NCI-H524 treated with DMSO at 0.1 percent for 48 hours (cell line): ENCODE measurements at places on chromosomes 16 and 17.

DNA sequence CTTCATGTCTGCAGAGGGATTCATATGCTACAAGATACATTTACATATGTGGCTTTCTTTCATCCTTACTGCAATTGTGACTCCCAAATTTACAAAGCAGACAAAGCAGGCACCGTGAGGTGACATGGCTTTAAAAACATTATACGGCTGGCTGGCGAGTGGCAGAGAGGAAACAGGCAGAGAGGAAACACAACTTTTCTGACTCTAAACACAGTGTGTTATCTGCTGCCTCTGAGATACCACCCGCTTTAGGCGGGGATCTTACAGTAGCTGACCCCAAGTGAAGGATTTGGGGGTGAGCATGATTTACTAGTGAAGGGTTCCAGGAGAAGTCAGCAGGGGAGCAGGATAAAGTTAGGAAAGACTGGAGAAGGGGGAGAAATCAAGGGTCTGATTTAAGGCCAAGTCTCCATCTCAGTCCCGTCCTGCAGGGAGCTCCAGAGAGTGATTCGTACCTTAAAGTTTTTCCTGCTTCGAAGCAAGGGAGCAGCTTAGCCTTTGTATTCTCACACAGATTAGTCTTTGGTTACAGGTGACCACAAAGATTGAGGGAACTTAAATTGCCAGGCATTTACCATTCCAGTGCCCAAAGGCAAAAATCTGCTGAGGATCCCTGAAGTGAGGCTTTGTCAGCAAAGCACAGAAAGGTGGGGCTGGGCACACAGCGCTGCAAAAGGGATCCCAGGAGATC lies 355.0 kb downstream of the GRIN2A start:
- DNase-seq = no peak

DNA sequence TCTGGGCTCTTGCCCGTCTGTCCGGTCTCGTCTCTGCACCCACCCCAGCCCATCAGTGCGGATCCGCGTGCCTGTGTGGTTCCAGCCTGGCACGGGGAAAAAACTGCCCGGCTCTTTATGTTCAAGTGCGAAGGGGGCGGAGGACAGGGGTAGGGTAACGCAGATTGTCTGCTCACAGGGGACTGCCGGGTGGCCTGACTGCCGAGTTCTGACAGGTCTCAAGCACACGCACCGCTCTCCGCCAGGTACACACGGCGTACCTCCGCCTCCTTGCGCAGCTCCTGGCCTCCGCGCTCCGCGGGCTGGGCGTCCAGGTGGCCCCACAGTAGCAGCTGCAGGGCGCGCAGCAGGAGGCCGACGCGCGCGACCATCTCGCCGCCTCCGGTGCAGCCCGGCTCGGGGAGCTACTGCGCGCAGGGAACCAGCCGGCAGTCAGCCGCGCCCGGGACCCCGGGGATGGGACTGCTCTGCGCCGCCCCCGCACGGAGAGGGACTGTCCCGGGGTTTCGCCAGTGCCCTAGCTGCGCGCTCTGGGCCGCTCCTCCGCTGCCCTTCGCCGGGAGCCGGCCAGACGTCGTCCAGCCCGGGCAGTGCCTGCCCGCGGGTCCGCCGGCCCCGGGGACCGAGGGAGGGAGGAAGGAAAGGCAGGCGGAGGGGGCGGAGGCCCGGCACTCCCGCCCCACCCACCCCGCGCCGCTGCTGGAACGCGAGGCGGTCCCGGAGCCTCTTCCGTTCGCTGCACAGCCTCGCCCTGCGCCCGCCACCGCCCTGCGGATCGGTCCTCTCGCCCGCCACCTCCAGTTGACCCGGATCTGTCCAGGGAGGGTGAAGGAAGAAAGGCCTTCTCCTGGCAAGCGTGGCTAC lies at the start of gene MMP28:
TSS of gene MMP28 (minus strand) at position 635 of the 864 bp plus-strand sequence. CDS start at position 371, 264 bp downstream.
- no peak for DNase-seq

- no peak for DNase-seq
Measured at GRCh38 chr17:77493238-77493820, 352.6 kb downstream of the SEC14L1 start.

DNA sequence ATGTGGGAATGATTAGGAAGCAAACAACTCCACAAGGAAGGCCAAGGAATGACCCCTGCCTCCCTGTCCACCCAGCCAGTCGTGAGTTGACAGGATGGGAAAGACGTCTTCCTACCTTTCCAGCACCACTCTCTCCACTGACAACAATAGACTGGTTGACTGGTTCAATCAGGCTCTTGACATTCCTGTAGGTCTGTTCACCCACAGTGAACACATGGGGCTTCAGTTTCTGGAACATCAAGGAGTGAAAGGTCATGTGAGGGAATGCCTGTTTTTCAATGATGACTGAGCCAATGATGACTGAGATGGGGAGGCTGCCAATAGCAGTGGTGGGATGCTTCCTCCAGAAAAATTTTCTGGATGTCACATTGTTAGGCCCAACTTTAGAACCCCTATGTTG lies 9.6 kb downstream of the MYO19 start:
- DNase-seq = no peak

GRCh38 chr16:82004601-82005000 lies 6.7 kb downstream of the SDR42E1 start:
- no peak for DNase-seq
